ENCODE measurements at places on chromosomes 16 and 17.

DNA sequence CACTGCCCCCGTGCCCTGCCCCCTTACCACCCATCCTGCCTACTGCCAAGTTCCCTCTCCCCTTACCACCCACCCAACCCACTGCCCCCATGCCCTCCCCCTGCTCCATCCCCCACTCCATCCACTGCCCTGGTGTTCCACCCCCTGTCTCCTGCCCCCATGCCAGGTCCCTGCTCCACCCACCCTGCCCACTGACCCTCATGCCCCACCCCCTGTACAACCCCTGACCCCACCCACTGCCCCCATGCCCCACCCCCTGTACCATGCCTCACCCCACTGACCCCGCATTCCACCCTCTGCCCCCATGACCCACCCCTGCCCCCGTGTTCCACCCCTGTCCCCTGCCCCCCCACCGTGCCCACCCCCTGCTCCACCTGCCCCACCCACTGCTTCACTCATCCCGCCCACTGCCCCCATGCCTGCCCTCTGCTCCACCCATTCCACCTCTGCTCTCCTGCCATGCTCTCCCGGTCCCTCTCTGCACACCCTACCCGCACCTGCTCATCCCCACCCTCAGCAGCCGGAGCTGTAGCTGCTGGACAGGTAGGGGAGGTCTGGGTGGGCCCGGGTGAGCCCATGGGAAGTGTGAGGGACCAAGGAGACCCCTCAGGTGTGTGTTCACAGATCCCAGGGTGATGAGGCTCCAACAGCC lies 7.4 kb upstream of the FN3KRP start:
- no peak for DNase-seq

DNA sequence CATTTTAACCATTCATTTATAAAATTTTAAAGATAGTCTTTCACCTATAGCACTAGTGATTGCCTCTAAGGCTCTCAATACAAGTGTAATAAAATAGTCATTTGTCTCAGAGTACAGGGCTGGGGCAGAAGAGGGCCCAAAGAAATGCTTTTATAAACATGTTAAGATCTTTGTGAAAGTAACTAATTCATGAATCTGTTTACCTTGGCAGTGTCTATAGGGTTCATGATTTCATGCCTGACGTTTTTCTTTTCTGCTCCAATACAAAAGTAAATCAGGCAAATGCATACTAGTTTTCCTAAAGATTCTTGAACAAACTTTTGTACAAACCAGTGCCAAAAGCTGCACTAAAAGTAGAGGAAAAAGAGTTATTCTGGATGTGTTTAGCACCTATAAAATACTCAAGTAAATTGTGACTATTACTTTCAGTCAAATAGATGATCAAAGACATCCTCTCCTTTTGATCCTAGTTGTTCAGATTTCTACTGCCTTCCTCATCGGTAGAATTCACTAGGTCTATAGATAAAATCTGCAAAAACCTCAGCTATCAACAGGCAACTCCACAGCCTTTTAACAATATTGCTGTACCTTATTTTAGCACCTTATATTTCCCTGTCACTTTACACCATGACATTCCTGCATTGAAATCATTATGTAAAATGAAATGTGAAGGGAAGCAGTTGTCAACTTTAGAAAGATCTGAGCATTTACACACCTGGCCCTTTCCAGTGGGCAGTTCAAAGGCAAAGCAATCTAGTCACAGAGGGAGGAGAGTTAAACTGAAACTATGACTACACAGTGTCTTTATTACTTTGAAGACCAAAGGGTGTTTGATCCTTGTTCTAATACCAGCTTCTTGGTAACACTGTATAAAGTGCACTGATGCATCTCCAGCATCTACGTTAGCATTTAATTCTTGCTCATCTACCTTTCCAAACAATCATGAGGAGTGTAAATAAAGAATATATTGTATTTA lies 100.0 kb upstream of the MED13 start:
- no peak for DNase-seq

GRCh38 chr17:41687828-41688640 lies 651 bp upstream of the EIF1 start:
- peak; percentile 79 for DNase-seq

DNA sequence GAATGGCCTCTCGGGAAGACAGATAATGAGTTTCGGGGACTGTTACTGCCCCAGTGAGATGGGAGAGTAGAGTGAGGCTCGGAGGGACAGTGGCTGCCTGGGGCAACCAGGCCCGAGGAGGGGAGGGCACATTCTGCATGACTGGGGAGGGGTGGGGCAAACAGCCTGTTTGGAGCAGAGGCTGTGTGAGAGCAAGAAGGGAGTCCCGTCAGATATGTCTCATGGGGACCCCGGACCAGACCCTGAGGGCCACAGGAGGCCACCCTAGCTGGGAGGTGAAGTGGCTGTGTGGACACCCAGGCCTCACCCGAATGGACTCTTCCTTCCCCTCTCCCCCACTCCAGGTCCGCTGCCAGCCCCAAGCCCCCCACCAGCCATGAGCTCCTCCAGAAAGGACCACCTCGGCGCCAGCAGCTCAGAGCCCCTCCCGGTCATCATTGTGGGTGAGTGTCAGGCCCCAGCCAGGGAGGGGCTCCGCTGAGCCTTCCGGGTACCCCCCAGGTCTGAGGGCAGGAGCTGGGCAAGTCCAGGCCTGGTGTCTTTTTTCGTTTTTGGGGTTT lies 4.3 kb downstream of the OSGIN1 start:
- DNase-seq: no peak

DNA sequence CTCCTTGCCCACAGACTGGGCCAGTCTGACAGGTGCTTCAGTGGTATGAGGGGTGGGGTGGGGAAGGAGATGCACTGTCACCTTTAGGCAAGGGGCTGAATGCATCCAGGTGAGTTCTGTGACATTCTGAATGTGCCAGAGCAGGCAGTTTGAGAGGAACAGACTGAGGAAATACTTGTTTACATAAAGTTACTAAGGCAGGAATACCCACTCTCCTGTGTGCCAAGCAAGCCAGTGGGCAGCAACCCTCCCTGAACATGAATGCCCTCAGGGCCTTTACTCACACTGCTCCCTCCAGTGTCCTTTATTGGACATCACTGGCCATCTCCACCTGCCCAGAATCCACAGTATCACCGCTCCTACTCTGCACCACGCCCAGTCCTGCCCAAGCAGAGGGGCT lies 33.1 kb upstream of the ULK2 start:
- DNase-seq: no peak

DNA sequence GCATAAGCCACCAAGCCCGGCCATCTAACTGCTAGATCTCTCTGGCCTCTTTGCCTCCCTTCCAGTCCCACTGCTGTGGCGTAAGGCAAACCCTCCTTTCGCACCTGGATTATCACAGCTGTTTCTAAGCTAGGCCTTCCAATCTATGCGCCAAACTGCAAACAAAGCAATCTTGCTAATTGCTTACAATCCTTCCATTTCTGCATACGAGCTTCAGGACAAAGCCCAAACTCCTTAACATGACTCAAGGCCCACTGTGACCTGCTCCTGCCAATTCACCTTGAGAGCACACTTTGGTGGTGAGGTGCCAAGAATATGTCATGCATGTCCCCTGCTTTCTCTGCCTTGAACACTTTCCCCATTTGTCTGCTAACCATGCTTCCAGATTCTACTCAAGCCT lies 6.0 kb upstream of the ARL5C start:
- no peak for DNase-seq

- DNase-seq: no peak
These were observed 15.9 kb downstream of the ZC3H7A start for GRCh38 chr16:11780991-11781680.

GRCh38 chr17:11506635-11507034 lies 91.6 kb upstream of the DNAH9 start:
- DNase-seq: no peak

All from CD4-positive, alpha-beta T cell treated with Interleukin-2 at 100 ng/mL for 4 hours (primary cell).